Mucosa of descending colon (tissue), 3 donors: ENCODE measurements at places on chromosomes 13 and 19. TPM values are rescaled to one million over a fixed set of nuclear protein-coding genes. Genes with fewer than 3 reads are reported as not detected.

- DNase-seq = peak; percentile 31
Measured at GRCh38 chr19:57559008-57559403, 657 bp downstream of the ZNF550 start.

GRCh38 chr19:42658076-42658475 lies 63.4 kb upstream of the CEACAM8 start:
- no peak for DNase-seq

ZNF844 gene
- 17.1 TPM for total RNA-seq

APOC1 gene
- total RNA-seq = 9.8 TPM

GRCh38 chr19:44745341-44745831 lies 3.1 kb upstream of the BCL3 start:
- DNase-seq = peak; percentile 83

DNA sequence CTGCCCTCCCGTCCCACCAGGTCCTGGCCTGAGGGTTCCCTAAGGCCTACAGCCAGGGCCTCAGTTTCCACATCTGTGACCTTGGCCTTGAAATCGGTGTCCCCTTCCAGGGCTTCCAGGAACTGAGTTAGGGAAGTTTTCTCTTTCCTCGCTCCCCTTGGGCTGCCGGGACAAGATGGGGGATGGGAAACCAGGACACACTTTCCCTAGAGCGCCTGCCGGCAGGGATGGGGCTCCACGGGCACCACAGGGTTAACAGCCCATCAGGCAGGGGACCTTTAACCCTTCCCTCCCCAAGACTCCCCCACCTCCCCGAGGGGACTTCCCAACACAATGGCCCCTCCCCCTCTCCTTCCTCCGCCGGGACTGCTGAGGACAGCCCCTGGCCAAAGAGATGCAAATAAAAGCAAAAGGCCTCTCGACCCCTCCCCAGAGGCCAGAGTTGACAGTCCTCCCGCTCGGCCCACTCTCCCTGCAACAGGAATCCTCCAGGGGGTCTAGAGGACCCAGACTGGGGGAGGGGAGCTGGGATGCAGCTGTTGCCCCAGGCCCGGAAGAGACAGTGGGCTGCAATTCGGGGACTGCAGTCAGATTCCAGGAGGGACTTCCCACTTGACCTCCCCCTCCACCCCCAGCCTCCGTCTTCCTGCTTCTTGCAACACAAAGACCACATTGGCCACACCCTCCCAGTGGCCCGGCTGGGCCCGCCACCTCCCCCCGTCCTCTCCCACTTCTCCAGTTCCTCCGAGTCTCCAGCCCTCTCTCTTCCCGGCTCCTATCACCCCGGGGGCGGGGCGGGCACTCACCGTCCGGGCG lies 3.4 kb downstream of the BBC3 start:
- peak; percentile 89 for DNase-seq

NXNL1 gene
- total RNA-seq = not detected

CLDND2 gene
- total RNA-seq = 1.3 TPM

- no peak for DNase-seq
Measured at GRCh38 chr19:8167985-8168384, 18.6 kb upstream of the FBN3 start.
